ENCODE measurements at places on chromosomes 4 and X.

DNA sequence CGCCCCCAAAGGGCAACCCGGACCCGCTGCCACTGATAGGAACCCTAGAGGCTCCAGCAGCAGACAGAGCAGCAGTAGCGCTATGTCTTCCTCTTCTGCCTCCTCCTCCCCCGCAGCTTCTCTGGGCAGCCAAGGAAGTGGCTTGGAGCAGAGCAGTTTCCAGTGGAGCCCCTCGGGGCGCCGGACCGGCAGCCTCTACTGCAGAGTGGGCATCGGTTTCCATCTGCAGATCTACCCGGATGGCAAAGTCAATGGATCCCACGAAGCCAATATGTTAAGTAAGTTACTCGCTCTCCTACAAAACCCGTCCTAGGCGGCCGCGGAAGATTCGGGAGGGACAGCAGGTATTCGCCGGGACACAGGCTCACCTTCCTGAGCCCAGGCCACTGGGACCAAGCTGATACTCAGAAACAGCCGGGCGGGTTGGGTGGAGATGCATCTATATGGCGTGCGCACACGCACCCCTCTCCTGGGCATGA lies 477 bp downstream of the FGF5 start:
- peak; percentile 66 for DNase-seq

GRCh38 chr4:48979914-48980579 lies 6.0 kb upstream of the CWH43 start:
- peak; percentile 68 for DNase-seq

- no peak for DNase-seq
Measured at GRCh38 chr4:156495836-156496235, 475.8 kb downstream of the PDGFC start.

DNA sequence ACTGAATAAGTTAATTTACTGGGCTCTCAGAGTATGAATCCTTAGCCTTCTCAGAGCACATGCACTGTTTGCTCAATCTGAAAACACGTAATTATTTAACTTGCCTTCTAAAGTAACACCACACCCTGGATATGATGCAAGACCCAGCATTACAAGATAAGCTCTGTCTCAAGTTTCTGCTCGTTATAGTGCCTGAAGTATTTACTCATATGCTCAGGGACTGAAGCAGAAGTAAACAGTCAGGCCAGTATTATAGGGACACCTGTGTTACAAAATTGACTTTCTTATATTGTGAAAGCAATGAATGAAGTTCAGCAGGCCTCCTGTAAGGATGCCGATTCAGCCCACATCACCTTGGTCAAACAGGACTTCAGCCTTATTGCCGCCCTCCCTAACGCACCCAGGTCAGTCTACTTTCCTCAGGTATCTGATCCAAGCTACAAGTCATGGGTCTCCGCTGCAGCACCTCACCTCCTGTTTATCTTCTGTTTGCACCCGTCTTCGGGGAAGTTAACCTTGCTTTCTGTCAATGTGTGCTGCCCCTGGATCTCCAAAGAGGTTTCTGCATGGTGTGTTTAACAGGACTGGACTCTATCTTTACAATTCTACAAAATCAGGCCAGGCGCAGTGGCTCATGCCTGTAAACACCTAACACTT lies 42.8 kb upstream of the KLF3 start:
- DNase-seq, result no peak

DNA sequence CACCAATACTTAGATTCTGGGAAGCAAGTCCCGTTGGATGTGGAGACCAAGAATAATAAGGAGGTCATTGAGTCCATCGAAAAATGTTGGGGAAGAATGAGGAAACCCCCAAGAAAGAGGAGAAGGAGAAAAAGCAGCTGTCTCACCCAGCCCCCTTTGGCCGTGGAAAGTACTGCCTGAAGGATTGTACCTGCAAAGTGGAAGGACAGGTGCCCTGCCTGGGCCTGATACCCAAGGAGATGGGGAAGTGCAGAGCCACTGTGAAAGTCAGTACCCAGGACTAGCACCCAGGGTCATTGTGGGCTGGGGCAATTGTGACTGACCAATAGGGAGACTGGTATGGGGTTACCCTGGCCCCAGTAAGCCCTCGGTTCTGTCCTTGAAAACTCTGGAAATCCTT lies 13.8 kb upstream of the CFAP299 start:
- no peak for DNase-seq

DNA sequence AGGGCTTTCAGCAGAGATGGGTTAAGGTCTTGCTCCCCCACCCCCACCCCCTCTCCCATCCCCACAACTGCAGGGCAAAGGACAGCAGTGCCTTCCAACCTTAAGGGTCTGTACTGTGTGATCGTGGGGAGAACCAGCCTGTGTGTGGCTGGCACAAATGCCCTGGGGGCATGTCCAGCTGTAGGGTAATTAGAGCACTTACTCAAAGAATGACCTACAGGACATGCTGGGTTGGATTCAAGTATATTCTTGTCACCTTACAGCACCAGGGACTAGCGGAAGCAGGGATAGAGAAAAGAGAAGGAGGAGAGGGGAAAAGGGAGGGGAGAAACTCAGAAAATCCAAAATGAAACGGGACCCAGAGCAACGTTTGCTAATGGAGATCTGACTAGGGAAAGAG lies 191.3 kb upstream of the GATB start:
- no peak for DNase-seq

GRCh38 chr4:40856840-40857362 lies 107.1 kb downstream of the NSUN7 start:
- peak; percentile 61 for DNase-seq

DNA sequence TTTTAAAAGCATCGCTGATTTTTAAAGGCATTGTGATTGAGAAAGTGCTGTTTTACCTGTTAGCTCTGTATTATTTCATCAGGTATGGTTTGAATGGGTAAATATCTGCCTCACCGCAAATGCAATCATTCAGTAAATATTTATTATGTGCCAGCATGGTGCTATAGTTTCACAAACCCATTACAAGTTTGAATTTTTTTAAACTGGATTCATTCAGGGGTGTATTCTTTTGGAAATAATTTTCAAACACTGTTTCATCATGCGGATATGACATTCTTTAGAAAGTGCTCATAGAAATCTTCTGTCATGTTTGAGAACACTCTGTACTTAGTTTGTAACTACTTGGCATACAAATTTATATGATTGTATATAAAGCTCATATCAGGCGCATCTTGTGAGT lies 37.2 kb downstream of the LIMCH1 start:
- DNase-seq, result no peak

GRCh38 chr4:138535316-138535715 lies 293.2 kb upstream of the SLC7A11 start:
- DNase-seq, result no peak

- no peak for DNase-seq
Measured at GRCh38 chr4:80271801-80272200, 5.3 kb downstream of the FGF5 start.

GRCh38 chrX:66150163-66150562 lies 13.9 kb upstream of the HEPH start:
- no peak for DNase-seq

GRCh38 chrX:10821293-10821692 lies 200.9 kb upstream of the MID1 start:
- DNase-seq, result no peak

DNA sequence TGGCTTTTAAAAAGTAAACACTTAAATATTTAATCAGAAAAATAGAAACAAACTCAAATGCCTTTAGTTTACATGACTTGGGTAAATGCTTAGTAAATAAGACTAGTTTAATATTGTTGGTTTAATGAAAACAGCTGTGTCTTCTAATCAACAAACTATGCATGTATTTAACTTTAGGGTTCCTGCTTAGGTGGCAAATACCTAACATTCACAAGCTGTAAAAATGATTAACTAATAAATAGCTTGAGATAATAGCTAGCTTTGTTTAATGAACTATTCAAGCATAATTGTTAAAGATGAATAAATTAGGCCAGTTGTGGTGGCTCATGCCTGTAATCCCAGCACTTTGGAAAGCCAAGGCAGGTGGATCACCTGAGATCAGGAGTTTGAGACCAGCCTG lies 30.0 kb upstream of the USP46 start:
- DNase-seq, result no peak

DNA sequence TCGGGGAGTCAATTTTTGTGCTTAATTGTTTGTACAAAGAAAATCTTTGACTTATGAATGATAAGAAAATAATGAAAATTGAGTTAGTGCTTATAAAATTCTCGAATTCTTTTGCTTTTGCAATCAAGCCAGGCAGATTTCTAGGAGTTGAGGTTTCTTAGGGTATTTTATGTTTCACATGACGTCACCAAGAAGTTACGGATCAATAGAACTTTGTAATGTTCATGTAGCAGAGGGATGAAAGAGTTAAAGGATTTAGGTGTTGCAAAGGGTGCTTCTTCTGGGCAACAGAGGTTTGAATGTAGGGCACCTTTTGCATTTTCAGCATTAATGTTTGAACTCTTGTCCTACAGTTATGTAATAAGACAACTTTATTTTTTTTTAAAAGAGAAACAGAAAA lies 19.4 kb downstream of the GBA3 start:
- no peak for DNase-seq

GRCh38 chr4:109134921-109135320 lies 167.5 kb downstream of the COL25A1 start:
- DNase-seq, result no peak

DNA sequence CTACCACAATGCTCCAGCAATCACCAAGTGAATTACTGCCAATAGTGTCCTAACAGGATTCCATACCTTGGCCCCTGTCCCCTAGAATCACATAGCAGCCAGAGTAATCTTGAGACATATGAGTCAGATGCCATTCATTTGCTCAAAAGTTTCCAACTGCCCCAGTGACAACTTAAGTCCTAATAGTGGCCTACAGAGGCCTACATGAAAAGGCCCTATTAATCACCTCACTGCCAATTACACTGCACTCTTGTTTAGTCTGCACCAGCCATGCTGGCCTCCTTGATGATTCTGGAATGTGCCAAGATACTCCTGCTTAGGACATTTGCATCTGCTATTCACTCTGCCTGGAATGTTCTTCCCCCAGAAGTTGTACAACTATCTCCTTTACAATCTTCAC lies 130.7 kb downstream of the NR3C2 start:
- DNase-seq, result peak; percentile 52

GRCh38 chr4:150358691-150359090 lies 223.3 kb upstream of the MAB21L2 start:
- DNase-seq, result no peak

DNA sequence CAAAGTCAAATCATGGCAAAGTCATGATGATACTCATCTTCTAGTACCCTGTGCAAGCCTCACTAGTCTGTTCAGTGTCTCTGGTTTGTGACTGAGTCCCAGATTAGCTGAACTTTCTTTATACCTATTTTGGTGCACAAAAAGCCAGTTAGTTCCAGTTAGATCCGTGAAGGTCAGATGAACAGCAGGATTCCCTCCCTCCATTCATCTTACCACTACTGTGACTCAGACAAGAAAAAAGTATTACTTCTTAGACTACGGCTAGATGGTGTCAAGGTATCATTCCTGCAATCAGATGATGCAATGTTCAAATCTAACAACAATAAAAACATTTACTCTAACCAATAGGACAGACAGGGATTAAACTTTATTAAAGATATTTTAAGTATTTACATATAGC lies 30.4 kb downstream of the ARHGEF6 start:
- peak; percentile 35 for DNase-seq

All from kidney tubule cell (primary cell).